WTC11 (cell line): ENCODE measurements at places on chromosomes 13 and 19. TPM values are rescaled to one million over a fixed set of nuclear protein-coding genes. Genes with fewer than 3 reads are reported as not detected.
A peak's percentile ranks its signal among the peaks of the same experiment; 100 is the strongest.

DNA sequence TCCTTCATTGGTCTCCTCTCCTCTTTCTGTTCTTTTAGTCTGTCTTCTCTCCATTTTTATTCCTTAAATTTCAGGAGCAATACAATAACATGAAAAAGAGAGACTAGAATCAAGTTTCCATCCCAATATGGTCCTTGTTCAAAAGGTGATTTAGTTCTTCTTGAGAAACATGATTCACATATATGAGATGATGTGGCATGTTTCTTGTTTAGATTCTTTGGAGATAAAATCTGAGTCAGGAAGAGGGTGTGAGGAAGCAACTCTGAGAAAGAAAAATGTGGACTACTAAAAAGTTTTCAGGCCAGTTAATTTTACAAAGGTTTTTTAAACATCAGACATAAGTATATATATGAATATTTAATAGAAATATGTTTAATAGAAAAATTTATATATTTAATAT lies 231.4 kb downstream of the OXGR1 start:
- DNase-seq: no peak

- no peak for DNase-seq
Measured at GRCh38 chr19:547836-548720, 4.2 kb downstream of the GZMM start.

DNA sequence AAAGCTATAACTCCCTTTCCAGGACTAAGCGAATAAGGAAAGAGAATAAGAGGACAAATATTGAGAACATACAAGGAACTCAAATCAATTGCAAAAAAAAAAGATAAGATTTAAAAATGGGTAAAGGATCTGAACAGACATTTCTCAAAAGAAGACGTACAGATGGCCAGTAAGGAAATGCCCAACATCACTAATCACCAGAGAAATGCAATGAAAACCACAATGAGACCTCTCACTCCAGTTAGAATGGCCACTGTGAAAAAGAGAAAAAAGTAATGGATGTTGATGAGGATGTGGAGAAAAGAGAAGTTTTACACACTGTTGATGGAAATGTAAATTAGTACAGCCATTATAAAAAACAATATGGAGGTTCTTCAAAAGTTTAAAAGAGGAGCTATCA lies 63.8 kb downstream of the VWA8 start:
- DNase-seq: no peak

The NXNL1 gene
- total RNA-seq: not detected in 3 replicates

DNA sequence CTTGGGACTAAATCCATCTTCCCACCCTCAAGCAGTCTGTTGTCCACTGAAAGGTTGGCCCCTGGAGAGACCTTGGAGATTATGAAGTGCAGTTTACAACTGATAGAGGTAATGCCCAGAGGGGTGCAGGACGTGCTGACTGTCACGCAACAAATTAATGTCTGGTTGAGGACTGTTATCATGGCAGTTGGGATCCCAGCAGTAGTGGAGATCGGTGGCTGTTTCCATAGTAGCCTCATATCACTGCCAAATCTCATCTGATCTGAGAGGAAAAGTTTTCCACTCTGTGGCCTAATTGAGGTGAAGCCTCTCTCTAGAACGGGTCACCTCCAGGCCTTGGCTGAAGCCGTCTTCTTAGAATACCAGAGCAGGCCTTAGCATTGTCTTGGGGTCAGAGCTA lies 4.1 kb downstream of the TECR start:
- DNase-seq: no peak

DNA sequence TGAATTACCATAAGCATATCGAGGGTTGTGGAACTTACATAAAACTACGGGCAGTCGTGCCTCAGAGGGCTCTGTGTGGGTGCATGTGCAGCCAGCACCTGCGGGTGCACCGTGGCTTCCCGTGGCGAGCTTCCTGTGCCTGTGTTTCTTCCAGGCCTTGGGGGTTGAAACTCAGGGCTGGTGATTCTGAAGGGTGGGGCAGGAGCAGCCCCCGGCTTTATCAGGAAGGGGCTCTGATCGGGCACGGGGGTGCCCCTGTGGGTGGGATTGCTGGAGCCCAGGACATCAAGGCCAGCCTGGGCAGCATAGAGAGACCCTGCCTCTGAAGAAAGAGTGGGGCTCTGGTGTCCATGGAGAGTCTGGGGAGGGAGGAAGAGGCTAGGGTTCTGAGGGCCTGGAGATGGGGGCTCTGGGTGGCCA lies 11.1 kb downstream of the ATP4B start:
- DNase-seq: peak; percentile 5
